Frontal cortex (tissue), 4 donors: ENCODE measurements at places on chromosomes 7 and 10.

- no peak for DNase-seq
Observed at GRCh38 chr7:32103361-32103760, 33.2 kb upstream of the PDE1C start.

DNA sequence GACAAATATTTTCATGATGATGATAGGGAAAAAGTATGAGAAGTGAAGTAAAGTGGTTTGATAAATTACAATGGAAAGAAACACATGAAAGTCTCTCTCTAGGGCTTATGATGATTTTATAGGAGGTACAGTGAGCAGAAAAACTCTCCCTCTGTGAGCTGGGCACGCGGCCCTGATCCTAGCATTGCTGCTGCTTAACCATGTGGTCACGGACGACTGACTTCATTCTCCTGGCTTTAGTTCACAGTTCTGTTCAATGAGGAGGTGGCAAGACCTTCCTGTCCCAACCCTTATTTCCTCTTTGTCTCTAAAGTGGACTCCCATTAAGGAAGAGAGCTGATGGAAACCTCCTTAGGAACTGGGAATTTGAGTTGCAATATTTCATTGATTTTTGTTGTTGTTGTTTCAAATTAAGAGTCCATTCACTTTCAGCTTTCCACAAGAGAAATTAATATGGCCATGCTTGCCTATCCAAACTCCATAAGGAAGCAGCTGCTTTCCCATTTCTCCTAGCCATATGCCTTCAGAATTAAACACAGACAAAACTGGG lies 8.2 kb upstream of the PON3 start:
- DNase-seq = no peak

DNA sequence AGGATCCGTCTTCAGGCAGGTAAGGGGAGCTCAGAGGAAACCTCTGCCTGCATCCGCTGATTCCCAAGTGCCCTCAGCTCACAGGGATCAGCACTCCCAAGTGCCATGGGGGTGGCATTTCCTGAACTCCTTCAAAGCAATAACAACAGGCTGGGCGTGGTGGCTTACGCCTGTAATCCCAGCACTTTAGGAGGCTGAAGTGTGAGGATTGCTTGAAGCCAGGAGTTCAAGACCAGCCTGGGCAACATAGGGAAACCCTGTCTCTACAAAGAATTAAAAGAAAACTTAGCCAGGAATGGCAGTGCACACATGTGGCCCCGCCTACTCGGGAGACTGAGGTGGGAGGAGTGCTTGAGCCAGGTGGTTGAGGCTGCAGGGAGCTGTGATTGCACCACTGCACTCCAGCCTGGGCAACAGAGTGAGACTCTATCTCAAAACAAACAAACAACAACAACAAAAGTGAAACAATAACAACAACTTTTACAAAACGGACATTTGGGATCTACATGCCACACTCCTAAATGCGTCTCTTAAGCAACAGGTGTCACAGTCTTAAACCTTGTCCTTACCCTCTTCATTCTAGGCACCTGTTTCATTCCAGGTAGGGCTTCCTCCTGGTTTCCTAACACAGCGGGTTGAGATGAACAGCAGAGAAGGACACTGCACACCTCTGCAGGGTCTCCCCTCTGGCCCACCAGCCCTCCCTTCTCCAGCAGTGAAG lies 73.8 kb downstream of the PAXIP1 start:
- no peak for DNase-seq

- no peak for DNase-seq
Observed at GRCh38 chr7:85176197-85176596, 10.7 kb downstream of the SEMA3D start.

DNA sequence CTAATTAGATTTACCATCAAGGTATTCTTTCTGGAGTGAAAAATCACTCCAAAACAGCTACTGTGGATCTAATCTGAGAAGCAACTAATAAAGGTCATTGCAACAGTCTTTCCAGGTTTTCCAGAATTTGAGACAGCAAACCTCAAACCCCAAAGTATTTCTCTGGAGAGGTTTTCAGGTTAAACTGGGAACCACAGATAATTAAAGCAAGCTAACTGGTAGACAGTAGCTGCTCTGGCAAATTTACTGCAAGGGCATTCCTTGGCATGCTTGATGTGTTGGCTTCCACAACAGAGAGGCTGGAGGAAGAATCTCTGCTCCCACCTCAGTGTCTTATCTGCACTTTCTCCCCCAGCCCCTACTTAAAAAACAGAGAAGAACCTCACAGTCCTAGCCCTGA lies 140.0 kb upstream of the NRBF2 start:
- no peak for DNase-seq

GRCh38 chr7:27170426-27171324 lies 3.4 kb downstream of the HOXA10 start:
- no peak for DNase-seq

- DNase-seq = no peak
Observed at GRCh38 chr10:32317795-32318357, 29.1 kb downstream of the EPC1 start.

GRCh38 chr7:150332852-150333635 lies 8.4 kb downstream of the RARRES2 start:
- no peak for DNase-seq
